Stimulated activated CD8-positive, alpha-beta memory T cell treated with anti-CD3 and anti-CD28 coated beads, Interleukin-7, amount 100 ng/mL, for 1 hour (primary cell): ENCODE measurements at places on chromosomes 6 and 20.

DNA sequence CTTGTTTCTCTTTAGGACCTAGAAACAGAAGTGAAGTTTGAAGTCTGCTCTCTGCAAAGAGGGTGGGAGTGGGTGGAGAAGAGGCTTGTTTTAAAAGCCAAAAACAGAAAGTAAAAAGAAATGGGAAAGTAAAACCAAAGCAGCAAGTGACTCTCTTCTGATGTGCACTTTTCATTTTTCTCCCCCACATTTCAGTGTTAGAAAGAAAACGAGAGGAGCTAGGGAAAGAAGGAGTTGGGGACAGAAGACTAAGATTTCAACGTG lies 1.3 kb downstream of the C6orf141 start:
- no peak for DNase-seq

- no peak for DNase-seq
Measured at GRCh38 chr6:9521152-9521530, 893.7 kb downstream of the TFAP2A start.

- DNase-seq = no peak
Measured at GRCh38 chr20:19784511-19785172, 26.6 kb downstream of the RIN2 start.

DNA sequence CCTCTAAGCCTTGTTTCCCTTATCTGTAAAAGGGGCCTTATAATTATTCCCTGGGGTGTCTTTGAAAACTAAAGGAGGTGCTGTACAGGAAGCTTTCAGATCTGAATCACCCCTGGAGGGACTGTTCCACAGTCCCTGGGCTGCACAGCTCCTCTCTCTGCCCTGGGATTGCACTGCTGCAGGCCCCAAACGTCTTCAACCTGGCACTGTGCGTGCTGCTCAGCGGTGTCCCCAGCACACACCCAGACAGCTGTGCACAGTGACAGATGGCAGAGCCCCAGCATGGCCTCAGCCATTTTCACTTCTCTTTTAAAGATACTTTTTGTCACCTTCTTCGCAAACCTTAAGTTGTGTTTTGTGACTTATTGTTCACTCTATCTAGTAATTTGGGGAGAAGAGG lies 50.7 kb upstream of the INSM1 start:
- no peak for DNase-seq

- no peak for DNase-seq
Measured at GRCh38 chr6:89348372-89348771, 4.2 kb downstream of the UBE2J1 start.

GRCh38 chr6:118812970-118813369 lies 81.0 kb upstream of the ASF1A start:
- no peak for DNase-seq

GRCh38 chr6:72287801-72288200 lies 334.1 kb upstream of the KCNQ5 start:
- DNase-seq = no peak

DNA sequence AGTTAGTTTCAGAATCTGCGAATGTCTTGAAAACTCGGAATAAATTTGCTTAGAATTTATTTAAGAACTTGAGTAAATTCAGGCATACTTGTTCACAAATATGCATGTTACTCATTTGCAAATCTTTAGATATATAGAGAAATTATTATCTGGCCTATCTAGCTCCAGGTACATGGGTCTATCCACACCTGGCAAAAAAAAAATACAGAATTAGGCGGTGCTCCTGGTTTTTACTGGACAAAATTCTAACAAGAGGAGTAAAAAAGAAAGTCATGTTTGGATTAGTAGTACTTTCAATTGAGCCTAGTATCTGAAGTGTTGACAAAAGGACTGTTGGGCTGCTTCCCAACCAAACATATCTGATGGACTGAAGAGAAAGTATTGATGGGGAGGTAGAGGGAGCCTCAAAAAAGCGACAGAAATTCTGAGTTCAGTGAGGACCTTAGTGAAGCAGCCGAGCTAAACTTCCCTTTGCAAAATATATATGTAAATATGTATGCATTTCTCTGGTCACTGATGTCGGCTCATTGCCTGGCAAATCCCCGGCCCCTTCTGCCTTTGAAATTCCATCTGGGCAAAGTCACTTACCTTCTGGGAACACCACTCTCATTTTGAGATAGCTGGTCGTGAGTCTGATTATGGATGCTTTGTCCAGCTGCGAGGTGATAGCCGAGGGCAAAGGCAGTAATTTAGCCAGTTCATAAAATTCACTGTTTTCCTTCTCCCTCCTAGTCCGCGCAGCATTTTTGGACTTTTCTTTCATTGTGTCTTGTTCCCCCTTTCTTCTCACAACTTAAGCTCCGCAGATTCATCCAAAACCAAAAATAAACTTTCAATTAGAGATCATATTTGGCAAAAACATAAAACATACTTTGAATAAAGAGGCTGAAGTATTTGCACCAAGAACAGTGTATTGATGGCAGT lies 1.8 kb downstream of the SIM1 start:
- DNase-seq = no peak

GRCh38 chr20:64069614-64070243 lies 6.7 kb downstream of the TCEA2 start:
- DNase-seq = no peak

DNA sequence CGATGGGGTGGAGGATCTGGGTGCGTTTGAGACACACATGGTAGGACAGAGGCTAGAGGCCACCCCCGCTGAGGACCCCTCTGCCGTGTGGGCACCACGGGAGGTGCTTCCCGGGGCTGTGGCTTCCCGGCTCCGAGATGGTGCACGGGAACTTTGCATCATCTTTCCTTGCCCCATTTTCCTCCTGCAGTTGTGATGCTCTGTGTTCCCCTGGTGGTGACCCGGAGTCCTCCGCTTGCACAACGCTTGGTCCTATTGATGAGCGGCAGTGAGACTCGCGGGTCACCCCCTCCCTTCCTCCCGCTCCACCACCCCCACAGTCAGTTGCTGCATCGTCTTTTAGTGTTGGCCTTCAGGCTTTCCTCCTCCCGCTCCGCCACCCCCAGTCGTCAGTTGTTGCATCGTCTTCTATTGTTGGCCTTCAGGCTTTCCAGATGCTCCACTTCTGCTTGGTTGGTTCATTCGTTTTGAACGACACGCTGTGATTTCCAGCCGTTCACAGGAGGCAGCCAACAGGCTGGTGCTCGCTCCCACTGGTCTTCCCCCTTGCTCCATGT lies 37.3 kb downstream of the PYGB start:
- no peak for DNase-seq

DNA sequence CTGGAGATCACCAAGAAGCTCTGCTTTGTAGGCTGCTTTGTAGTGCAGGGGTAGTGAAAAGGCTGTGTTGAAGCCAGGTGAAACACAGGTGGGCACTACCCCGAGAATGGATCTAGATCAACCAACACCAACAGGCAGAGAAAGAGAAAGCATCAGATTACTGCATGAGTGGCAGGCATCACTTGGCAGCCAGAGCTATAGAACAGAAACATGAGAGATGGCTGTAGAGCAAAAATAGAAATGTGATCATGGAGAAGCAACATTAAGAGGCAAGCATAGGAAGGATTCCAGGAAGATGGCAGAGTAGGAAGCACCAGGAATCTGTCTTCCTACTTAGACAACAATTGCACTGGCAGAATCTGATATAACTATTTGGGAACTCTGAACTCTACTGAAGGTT lies 311.1 kb upstream of the TCF21 start:
- DNase-seq = no peak

DNA sequence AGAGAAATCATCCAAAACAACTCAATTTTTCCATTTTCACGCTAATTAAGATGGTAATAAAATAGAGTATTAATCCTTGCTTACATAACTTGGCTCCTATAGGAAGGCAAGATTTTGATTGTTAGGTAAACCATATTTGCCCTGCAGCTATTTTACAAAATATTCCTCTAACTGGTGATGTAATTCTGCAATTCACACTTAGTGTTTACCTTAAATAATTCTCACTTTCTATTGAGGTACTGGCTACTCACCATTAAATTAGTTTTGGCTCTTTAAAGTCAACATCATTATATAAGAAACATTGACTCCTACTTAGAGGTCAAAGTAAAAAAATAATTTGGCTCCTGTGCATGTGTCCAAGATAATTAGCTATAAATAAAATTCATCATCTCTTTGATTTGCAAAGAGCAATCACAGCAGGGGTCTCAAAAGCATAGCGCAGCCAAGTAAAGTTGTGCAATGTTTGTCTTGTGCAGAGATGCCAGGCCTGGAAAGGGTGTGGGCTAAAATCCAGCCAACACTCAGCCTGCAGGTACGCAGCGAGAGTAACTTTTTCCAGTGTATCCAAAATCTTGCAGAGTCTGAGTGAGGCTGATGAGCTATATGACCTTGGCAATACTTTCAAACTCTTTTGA lies 501.2 kb downstream of the MMUT start:
- DNase-seq = no peak

DNA sequence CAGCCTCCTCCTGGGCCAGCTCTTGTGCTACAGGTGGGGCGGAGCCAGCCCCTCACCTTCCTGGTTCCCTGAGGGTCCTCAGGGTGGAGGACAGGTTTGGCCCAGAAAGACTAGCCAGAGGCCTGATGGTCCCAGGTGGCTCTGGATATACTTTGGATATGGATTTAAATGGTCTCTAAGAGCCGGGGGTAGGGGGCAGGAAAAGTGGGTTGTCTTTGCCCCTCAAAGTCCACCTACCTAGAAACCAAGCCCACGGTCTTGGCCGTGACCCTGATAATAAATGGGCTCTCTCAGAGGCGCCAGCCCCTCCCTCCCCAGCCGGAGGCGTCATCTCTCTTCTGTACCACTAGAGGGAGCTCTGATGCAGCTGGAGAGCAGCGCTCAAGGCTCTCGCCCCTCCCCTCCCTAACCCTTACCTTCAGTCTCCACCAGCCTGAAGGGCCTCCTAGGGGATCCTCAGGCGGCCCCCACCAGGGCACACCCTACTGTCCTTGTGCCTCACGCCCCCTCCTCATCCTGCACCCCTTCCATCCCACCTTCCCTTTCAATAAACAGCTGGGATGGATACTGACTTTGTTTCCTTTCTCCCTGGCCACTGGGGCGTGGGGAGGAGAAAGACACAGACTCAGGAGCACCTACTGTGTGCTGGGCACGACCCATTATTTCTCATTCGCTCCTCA lies 7.5 kb downstream of the NRSN2 start:
- peak; percentile 59 for DNase-seq

DNA sequence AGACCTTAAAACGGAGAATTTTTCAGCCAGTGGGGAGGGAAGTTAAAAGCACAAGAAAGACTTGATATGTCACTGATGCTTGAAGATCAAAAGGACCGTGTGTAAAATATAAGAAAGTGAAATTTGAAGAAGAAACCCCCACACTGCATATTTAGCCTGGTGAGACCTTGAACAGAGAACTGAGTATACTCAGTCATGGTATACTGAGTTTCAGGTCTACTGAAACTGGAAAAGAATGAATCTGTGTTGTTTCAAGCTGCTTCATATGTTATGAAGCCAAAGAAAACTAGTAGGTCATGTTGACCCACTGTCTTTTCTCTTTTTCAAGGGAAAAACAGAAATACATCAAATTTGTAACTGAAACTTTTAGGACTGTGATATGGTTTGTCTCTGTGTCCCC lies 443.8 kb upstream of the GJE1 start:
- DNase-seq = no peak

DNA sequence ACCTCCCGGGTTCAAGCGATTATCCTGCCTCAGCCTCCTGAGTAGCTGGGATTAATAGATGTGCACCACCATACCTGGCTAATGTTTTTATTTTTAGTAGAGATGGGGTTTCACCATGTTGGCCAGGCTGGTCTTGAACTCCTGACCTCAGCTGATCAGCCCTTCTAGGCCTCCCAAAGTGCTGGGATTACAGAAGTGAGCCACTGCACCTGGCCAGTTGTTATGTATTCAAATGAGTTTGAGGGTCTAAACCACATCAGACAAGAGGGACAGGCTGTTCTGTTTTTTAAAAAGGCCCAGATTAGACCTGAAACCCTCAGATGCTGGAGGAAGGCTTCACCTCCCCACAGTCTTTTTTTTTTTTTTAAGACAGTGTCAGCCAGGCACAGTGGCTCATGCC lies 4.1 kb upstream of the SPAG4 start:
- no peak for DNase-seq

DNA sequence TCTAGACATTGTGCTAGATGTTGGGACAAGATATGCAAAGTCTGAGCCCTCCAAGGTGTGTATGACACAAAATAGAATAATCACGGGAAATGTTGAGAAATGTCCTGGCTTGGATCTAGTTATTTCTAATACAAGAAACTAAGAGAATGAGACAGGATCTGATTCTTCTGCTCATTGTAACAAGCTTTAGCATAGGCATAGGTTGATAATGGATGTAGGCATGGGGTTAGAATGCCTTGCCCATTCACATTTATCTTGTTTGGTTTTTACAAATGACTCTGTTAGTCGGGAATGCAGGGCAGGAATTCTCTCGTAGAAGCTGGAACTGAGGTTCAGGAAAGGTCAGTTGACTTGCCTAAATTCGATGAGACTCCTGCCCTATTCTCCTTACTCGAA lies 1.5 kb upstream of the SLC26A8 start:
- DNase-seq = no peak

GRCh38 chr6:83824388-83824801 lies 28.8 kb upstream of the RIPPLY2 start:
- no peak for DNase-seq

- no peak for DNase-seq
Measured at GRCh38 chr20:13113731-13114130, 105.0 kb downstream of the SPTLC3 start.

DNA sequence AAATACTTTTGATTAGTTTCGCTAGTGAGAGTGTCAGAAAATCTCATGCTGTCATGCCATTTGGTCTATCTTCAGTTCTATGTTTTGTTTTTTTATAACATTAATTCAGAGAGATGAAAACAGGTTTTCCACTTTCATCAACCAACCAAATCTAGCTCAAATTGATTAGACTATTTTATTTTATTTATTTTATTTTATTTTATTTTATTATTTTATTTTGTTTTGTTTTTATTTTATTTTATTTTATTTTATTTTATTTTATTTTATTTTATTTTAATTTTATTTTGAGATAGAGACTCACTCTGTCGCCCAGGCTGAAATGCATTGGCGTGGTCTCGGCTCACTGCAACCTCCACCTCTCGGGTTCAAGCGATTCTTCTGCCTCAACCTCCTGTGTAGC lies 1391.0 kb upstream of the ADGRB3 start:
- DNase-seq = no peak

DNA sequence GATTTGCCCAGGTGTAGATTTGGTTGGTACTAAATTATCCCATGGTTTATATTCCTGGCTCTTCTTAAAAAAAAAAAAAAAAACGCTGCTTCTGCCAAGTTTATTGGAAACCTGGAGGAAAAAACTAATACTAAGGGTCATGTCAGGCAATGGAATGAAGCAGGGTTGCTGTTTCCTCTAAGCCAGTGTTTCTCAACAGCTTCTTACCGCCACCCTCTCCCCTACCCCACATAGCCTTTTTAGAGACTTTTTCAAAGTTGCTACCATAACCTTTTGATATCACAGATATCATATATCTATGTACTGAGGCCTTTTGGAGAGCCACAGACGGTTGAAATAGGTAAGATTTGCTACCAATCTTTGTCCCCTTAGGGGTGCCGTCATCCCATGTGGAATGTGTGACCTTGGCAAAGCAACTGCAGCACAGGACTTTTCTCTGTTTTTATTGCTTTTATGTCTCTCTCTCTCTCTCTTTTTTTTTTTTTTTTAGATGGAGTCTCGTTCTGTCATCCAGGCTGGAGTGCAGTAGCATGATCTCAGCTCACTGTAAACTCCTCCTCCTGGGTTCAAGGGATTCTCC lies 35.0 kb downstream of the SYTL3 start:
- DNase-seq = no peak
